NCI-H2171 treated with DMSO at 0.1 percent for 48 hours (cell line): ENCODE measurements at places on chromosomes 1 and 21.

GRCh38 chr1:115173151-115173550 is 83.8 kb upstream of the TSPAN2 start:
- no peak for DNase-seq

- DNase-seq = peak; percentile 47
Measured at GRCh38 chr1:202593845-202594244, 116.4 kb downstream of the SYT2 start.

- DNase-seq = no peak
Measured at GRCh38 chr1:30883389-30884172, 25.0 kb downstream of the SDC3 start.

GRCh38 chr1:153880962-153881361 is 41.8 kb downstream of the GATAD2B start:
- DNase-seq = peak; percentile 98

GRCh38 chr1:45409276-45409675 is 69.0 kb upstream of the MUTYH start:
- DNase-seq = no peak

GRCh38 chr1:53987880-53988279 is 30.1 kb downstream of the LDLRAD1 start:
- peak; percentile 20 for DNase-seq

- DNase-seq = no peak
Measured at GRCh38 chr1:226061068-226061840, 1.3 kb upstream of the H3-3A start.

DNA sequence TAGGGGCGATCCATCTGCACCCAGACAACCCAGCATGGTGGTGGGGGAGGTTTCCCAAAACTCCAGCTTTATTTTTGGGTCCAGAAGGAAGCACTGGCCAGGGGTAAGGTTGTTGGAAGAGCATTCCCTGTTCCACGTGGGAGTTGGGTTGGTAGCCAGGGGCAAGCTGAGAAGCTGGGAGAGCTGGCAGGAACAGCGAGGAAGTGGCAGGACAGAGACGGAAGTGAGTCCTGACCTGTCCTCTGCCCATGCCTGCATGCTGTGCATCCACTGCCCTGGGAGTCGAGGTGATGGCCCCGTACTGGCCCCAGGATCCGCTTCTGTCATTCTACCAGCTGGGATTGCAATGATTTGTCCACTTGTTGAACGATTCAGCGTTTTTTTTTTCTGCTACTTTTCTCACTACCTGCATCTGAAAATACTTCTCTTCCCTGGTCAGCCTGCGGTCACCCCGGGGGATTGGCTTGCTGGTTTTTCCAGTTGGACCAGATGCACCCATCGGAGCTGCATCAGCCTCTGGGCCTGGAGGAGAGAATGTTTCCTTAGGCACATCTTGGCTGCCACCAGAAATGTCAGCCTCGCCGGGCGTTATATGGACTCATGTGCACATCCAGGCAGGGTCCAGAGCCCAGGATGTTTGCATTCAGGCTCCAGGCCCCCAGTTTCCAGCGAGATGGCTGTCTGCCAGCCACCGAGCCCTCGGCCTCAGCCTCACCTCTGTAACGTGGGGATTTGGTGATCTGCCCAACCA is 28.3 kb upstream of the TMPRSS2 start:
- DNase-seq = no peak

- DNase-seq = no peak
Measured at GRCh38 chr1:9058465-9058864, 11.0 kb downstream of the SLC2A5 start.
